ENCODE measurements at places on chromosomes 16 and 17.

- no peak for DNase-seq
These were observed 5.2 kb downstream of the KRT14 start for GRCh38 chr17:41581366-41582060.

DNA sequence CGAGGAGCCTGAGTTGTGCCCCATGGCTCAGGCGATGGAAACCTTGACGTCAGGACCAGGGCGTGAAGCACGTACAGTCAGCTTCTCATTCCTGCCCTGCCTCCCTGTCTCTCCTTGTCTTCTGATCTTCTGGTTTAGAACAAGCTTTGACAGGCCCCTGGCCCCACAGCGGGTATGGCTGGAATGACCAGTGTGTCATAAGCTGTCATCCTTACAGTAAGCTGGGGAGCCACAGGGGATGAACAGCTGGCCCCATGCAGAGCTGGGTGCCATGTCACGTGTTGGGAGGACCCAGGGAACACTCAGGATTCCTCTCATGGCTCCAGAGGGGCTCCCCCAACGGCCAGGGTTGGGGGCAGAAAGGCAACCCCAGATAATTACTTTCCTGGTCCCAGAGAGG is 157.6 kb upstream of the PLCG2 start:
- no peak for DNase-seq

- no peak for DNase-seq
These were observed 14.0 kb upstream of the RBFOX1 start for GRCh38 chr16:7318686-7319085.

DNA sequence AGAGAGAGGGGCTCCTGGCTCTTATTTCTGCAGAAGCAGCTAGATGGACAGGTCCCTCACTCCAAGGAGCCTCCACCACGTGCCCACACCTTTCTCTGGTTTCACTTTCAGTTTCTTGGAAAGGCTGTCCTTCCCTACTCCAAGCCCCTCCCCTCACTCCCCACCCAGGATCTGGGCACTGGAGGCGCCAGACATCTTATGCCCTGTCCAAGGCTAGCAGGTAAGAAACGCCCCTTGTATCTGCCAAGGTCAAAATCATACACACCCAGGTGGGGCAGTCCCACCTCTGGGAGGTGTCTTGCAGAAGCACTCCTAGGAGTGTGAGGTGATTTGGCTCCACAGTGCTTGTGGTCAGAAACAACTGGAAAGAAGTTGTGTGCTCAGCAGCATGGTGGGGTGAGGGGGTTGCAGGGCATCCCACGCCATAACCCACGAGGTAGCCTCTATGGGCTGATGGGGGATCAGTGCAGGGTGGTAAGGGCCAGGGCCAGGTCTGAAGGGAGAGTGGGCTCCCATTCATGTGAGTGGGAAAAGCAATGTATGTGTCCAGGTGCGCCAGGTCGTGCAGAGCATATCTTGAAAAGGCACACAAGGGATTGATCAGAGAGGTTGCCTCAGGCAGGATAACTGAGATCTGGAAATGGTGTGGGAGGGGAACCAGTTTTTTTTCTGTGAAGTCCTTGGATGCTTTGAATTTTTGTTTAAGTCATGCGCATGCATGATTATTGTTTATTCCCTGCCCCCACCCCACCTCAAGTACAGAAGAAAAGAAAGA is 31.8 kb upstream of the PRM1 start:
- no peak for DNase-seq

- DNase-seq = no peak
These were observed 95.8 kb upstream of the CRHR1 start for GRCh38 chr17:45688353-45688752.

GRCh38 chr17:75896415-75897159 is at the start of gene TRIM65:
TSS of gene TRIM65 (minus strand) at chr17:75896951. CDS start at chr17:75896937, 14 bp downstream.
- peak; percentile 25 for DNase-seq

GRCh38 chr17:80055597-80055996 is 19.2 kb downstream of the CCDC40 start:
- DNase-seq = no peak
